ENCODE measurements at places on chromosomes 16 and 17.

- DNase-seq, result no peak
Measured at GRCh38 chr17:77393867-77394539, 253.2 kb downstream of the SEC14L1 start.

DNA sequence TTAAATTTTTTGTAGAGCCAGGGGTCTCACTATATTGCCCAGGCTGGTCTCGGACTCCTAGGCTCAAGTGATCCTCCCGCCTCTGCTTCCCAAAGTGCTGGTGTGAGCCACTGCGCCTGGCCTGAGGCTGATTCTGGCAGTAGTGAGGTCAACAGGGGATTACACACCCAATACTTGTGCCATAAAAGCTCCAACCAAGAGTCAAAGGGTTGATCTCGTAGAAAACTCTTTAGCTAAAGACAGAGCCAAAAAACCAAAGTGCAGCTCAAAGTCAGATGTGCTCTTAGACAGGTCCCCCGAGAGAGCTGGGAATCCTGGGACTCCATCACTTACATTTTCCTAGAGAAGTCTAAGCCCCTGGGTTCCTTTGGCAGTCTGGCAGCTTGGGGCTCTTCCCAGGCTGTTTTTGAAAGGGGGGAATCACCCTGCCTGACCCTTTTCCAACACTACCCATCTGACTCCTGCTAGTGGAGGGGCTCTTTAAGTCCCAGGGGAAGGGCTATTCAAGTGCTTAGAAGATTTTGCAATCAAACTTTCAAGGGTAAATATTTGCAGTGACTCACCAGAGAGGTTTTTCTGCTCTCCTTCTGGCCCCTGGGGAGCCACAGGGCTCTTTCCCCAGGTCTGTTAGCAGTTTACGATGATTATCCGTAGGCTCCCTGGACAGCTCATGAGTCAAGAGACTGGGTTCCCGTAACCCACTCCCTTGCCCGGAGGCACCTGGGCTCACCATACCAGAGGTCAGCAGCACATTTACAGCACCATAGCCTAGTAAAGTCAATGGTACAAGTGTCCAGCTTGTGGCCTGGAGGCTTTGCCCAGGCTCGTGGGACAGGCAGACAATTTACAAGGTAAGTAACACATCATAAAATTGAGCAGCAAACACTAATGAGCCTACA is 408.7 kb downstream of the SLC39A11 start:
- no peak for DNase-seq

DNA sequence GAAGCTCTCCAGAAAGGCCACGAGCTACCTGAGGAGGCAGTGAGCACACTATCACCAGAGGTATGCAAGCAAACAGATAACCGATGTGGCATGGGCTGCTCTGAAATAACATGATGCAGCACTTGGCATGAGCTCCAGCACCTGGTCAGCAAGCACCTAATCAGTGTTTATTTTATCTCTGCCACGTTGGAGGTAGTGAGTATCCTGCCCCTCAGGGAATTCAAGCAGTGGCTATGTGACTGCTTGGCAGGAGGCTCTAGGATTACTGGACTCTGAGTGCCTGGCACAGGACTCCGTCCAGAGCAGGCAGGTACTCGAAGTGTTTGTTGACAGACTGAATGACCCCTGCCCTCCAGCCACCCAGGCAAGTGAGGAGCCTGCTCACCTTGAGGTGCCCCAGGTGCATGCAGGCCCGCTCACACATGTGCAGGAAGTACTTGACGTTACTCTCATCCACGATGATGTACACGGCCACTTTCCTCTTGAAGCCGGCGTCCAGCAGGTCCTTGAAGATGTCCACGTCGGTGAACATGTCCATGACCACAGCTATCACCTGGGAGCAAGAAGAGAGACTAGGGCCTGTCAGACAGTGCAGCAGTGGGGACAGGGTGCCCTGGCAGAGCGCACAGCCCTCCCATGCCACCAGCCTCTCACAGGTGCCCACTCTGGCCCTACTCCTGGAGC is 16.6 kb downstream of the FAM83G start:
- DNase-seq, result no peak

GRCh38 chr17:17757391-17757791 is 76.1 kb downstream of the RAI1 start:
- peak; percentile 56 for DNase-seq

DNA sequence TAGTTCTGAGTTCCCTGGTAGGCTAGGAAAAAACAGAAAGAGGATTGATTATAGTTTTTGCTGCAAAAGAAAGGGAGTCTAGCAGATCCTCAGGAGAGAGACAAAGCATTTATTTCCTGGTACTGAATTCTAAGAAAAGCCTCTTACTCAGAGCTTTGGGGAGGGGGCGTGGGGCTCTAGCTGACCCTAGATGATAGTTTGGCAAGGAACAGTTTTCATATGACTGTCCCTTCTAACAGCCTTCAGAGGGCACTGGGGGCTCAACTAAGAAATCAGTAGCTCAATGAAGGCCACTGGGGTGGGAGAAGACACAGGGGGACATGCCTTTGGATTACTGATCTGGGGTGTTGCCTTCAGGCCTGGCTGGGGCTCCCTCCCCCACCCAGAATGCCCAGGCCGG is 4.0 kb downstream of the CA7 start:
- DNase-seq, result no peak

- DNase-seq, result peak; percentile 36
Measured at GRCh38 chr17:27453471-27453870, 2.8 kb upstream of the KSR1 start.

DNA sequence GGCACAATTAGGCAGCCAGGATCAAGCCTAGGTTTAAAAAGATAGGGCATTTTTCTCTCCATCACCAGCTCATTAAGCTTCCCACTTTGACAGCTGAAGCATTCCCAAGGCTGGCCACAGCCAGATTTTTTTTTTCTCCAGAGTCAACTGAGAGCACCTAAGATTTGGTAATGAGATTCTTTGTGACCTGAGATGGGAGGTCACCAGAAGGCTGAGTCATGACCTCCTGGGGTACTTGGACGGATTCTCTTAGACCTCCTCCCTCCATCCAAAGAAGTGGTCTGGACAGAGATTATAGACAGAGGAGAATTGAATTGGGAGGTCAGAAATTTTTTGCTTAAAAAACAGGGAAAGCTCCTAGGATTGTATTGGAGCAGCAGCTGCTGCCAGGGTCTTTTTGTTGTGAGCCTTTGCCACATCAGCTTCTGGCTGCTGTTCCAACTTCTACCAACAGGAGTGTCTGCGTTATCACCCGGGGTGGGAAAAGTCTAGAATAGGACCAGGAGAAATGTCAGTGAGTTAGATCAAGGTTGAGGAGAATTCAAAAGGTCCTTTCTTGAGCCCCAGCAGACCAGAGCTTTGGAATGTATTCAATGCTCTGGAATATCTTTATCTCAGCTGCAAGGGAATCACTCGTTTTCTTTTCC is 221.2 kb upstream of the N4BP1 start:
- DNase-seq, result no peak

GRCh38 chr17:42748202-42748907 is 3.5 kb upstream of the EZH1 start:
- DNase-seq, result no peak

DNA sequence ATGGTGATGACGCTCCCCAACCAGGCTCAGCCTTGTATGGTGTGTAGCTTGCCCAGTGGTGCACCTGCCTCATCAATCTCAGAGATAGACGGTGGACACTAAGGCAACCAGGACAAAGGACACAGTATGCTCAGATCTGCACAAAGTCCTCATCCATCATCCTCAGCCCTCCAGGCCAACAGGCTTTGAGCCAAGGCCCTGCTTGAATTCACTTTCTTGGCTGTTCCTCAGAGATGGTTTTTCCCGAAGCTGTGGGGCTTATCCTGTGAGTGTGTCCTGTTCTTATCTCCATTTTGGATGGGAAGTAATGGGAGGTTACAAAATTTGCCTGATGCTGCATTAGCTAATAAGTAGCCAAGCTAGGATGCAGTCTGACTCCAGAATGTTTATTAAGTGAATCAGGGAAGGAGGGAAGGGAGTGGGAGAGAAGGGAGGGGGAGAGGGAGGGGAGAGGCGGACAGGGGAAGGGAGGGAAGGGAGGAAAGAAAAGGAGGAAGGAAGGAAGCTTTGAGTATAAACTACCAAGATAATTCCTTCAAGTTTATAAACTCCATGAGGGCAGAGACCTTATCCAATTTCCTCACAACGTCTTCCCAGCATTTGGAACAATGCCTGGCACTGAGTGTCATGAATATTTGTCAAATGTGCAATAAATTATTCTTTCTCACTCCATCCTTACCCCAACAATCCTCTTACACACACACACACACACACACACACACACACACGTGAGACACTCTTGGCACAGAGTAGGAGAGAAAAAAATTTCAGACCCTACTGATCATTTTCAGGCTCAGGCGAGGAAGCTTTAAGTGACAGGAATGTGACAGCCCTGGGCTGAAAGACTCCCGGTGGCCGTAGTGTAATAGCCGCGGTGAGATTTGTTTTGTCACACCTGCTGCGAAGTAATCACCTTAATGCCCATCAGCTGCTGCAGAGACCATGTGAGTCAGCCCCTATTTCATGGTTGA is 84.3 kb downstream of the BMERB1 start:
- no peak for DNase-seq

DNA sequence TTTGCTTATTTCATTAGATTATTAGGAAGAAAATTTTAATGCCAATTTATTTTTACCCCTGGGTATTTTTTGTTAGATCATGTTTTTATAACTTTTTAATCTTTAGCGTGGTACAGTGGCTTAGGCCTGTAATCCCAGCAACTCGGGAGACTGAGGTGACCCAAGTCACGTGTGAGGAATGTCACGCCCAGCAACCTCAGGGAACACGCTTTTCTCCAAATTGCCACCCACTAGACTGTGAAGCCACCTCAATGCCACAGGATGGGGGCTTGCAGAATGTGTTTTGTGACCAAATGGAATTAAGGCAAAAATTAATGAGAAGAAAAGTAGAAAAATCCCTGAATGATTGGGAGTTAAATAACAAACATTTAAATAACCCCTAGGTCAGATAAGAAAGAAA is 141.8 kb downstream of the LAT start:
- peak; percentile 65 for DNase-seq

GRCh38 chr16:14579266-14579665 is 50.8 kb downstream of the PARN start:
- DNase-seq, result no peak

GRCh38 chr17:47324224-47325020 is 667 bp downstream of the EFCAB13 start:
- DNase-seq, result peak; percentile 44

DNA sequence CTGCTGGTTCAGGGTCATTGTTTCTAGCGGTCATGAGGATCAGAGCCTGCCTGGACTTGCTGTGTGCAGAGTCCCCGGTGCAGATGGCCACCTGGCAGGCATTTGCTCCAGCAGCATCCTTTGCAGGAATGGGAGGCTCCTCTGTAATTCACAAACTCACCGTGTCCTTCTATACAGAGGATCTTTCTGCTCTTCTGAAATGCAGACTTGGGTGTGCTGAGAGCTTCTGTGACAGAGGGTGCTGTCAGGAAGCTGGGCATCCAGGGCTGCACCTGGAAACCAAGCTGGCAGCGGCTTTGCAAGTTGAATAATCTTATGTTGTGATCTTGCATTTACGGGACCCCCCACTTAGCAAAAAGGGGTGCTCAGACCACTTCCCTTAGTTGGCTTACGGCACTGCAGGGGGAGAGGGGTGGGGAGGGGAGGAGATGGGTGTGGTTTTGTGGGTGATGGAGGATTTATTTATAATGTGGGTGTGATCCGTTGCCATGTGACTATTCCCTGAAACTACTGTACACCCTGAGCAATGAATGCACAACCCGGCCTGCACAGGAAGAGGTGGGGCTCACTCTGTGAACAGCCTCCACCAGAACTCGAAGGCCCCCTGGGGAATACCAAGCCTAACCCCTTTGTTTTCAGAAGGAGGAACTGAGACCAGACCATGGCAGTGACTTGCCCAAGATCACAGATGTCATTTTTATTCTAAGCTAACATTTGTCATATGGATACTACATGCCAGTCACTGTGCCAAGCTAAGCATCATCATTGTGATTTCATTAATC is 178.3 kb downstream of the PRKCB start:
- DNase-seq, result peak; percentile 71

GRCh38 chr17:62832405-62832804 is 24.3 kb upstream of the MARCHF10 start:
- no peak for DNase-seq

- no peak for DNase-seq
Measured at GRCh38 chr16:85608515-85608885, 4.6 kb upstream of the GSE1 start.

- no peak for DNase-seq
Measured at GRCh38 chr16:82091241-82091640, 56.2 kb downstream of the HSD17B2 start.

All from immature natural killer cell (primary cell).